Activated T-cell treated with anti-CD3 and anti-CD28 coated beads, Interleukin-2, amount 50 U/mL, for 24 hours (primary cell): ENCODE measurements at places on chromosomes 7 and 10.

- DNase-seq: no peak
Observed at GRCh38 chr7:1698951-1699350, 28.9 kb downstream of the ELFN1 start.

DNA sequence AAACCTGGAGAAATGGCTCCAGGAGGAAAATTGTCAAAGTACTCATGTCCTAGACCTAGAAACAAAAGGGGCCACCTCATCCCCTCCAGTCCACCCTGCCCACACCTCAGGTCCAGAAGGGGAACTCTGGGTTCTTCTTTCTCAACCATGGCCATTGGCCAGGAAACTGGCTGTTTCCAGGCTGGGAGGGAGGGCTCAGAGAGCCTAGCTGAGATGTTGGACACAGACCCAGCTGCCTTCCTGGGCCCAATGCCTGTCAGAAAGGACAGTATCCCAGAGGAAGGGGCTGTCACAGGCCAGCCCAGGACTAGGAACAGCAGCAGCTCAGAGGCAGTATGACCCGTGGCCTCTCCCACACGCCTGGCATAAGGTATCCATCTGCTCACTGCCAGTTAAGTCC lies 9.6 kb downstream of the GRID1 start:
- no peak for DNase-seq

DNA sequence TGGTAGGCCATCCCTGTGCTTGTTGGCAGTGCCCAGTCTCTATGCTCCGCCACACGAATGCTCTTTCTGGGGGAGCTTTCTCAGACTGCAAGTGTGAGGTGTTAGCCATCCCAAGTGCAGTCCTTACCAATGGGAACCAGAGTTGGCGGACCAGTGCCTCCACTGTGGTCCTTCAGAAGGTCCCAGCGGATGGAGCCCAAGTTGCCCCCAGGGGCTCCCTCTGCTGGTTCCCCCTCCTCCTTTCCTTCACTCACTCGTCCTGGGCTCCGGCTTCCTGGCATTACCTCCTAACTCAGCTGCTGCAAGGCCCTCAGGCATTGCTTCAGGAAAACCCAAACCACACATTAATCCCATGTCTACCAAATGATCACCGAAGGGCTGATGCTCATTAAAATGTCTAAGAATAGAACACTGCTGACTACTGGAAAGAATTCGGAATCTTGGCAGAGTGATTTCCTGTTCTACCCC lies 139.8 kb downstream of the CUBN start:
- DNase-seq: no peak

GRCh38 chr7:149683181-149683580 lies 90.2 kb downstream of the ZNF467 start:
- no peak for DNase-seq

DNA sequence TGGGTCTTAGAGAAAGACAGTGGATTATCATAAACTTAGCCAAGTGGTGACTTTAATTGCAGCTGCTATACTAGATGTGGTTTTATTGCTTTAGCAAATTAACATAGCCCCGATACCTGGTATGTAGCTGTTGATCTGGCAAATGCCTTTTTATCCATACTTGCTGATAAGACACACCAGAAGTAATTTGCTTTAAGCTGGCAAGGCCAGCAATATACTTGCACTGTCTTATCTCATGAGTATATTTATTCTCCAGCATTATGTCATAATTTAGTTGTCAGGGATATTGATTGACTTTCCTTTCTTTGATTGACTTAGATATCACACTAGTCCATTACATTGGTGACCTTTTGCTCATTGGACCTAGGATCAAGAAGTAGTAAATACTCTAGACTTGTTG lies 12.8 kb downstream of the TMEM229A start:
- DNase-seq: no peak

GRCh38 chr7:97731736-97732564 lies at the start of gene TAC1:
Gene TAC1 (plus strand): TSS chr7:97732086. CDS start chr7:97732613, 527 bp downstream.
- no peak for DNase-seq

DNA sequence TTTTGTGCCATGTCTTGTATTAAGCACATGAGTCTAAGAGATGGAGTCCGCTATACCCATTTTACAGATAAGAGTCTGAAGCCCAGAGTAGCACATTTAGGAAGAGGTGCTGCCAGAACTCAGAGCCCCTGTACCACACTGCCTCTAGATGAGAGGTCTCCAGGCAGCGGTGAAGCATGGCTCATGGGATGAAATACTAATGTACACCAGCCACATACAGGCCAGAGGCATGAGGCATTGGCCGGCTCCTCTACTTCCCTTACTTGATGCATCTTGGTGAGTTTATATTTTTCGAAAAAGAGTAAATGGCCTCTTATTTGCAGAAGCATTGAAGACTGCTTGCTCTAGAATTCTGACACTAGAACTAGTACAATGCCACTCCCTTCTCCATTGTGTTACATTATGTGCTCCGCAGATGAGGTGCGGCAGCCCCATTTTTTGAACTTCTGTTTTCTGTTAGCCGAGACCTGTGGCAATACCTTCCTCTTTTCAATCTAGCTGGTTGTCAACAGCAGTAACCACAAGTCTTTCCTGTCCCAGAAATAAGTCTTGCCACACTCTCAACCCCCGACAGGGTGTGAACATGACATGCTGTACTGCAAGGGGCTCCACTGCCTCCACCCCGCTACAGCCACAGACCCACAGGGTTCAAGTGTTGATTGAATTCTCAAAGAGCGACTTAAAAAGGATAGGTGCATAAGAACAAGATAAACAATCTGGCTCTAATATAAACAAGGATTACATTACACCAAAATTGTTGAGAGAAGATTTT lies 145.3 kb downstream of the CELF2 start:
- DNase-seq: peak; percentile 67

GRCh38 chr10:74539317-74539716 lies 287.1 kb upstream of the KAT6B start:
- DNase-seq: no peak

DNA sequence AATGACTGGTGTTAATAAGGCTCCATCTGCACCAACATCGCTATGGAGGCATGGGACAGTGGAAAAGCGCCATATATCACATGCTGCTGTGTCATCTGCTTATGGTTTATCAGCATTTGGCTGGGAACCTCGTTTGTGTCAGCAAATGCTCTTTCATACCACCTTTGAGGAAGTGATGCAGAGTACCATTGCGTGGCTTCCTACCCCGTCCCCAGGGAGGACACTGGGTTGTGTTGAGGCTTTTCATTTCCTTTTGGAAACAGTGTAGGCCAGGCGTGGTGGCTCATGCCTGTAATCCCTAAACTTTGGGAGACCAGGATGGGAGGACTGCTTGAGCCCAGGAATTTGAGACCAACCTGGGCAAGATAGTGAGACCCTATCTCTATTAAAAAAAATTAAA lies 6.8 kb downstream of the TACR2 start:
- no peak for DNase-seq

- no peak for DNase-seq
Observed at GRCh38 chr7:50281680-50282445, 22.7 kb upstream of the IKZF1 start.

GRCh38 chr7:85184599-85185423 lies 2.0 kb downstream of the SEMA3D start:
- DNase-seq: no peak

DNA sequence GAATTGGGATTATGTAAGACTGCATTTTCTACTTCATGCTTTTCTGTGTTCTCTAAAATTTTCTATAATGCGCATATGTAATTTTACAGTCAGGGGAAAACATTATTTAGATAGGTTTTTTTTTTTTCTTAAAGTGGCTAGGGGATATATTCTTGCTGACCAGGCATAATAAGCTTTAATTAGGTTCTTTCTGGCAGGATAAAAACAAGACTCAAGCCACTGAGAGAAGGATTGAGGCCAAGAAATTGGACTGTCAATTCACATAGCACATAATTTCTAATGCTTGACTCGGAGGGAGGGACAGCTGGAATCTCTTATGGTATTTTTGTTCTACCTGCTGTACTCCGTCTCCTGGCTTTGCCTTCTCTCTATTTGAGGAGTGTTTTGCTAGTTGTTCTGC lies 119.8 kb upstream of the NPVF start:
- DNase-seq: no peak

GRCh38 chr10:11551916-11552602 lies 59.4 kb downstream of the USP6NL start:
- no peak for DNase-seq

GRCh38 chr10:88541116-88541626 lies 41.9 kb downstream of the RNLS start:
- DNase-seq: no peak

- no peak for DNase-seq
Observed at GRCh38 chr7:6631605-6632004, 5.5 kb upstream of the ZNF316 start.

GRCh38 chr7:152025077-152025936 lies at the start of gene GALNT11:
Gene GALNT11 (plus strand): TSS chr7:152025674. CDS start chr7:152094228, 68,554 bp downstream.
- peak; percentile 94 for DNase-seq

DNA sequence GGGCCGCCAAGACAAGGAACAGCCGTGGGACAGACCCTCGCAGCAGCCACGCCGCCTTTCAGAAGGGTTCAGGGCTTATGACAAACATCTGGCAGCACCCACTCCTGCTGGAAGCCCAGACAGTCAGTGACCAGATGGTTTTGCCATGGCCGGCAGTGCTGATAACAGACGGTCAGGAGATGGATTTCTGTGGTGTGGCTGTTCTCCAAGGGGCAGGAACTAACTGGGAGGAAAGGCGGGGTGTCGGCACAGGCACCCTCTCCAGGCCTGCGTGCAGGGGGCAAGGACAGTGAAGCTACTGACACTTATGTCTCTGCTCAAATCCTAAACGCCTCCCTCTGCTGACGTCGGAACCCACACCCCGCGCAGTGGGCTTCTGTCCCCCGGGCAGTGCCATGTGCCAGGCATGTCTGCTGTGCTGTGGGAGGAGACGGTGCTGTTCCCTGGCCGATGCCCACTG lies 416.1 kb downstream of the DNAJB6 start:
- no peak for DNase-seq

DNA sequence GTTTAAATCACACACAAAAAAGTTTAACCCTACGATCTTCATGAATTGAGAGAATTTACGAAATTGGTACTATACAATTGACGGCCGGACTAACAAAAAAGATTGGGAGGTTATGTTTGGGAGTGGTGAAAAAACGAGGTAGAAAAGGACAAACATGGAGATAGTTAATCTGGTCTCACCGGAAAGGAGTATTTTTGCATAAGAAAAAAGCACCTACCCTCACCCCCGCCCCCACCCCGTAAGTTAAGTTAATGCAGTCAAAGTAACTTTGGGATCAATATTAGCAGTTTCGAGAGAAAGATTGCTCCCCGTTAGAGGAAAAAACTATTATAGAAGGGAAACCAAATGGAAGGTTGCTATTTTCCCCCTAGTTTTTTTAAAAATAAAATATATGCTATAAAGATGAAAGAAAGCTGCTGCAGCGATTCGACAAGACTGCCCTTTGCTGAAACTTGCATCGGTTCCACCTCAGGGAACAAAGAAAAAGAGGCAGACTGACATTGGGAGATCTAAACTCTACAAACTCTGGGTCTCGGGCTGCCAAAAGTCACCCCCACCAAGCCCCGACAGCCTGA lies 3.5 kb downstream of the SP8 start:
- DNase-seq: no peak

GRCh38 chr7:87628780-87629569 lies 777 bp downstream of the RUNDC3B start:
- DNase-seq: peak; percentile 60

DNA sequence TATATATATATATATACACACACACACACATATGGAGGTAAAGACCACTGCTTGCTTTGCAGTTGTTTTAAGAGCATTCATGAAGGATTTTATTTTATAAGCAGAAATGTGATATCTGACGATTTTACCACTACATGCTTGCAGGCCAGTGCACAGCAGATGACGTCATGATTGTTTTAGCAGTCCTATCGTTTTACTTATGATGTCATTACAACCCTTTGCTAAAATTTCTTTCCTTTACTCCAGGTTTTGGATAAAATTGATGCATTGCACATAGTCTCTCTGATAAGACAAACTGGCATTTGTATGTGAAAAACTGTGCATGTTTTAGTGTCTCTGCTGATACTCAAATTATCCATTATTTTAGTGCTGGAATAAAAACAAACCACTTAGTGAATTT lies 9.2 kb downstream of the EGFR start:
- no peak for DNase-seq

DNA sequence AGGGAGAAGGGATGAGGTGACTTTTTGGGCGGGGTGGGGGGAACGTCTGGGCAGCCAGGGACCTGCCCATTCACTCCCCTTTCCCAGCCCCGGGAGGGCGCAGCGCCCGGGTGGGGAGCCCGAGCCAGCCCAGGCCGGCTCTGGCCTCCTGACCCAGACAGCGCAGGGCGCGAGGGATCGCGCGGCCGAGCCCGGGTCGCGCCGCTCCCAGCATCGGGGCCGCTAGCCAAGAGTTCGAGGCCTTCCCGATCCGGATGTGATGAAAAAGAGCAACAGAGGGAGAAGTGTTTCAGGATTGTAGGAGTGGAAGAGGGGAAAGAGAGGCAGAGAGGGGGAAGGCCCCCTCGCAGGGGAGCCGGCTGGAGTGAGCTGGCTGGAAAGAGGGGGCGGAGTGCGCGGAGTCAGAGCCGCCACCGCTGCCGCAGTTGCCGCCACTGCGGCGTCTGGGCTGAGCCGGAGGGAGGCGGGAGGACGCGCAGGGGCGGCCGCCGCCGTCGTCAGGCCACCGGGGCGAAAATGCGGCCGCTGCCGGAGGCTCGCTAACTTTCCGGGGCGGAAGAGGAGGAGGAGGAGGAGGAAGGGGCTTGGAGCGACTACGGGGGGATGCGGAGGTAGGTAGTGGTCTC lies at the start of gene MDFIC:
Gene MDFIC (plus strand): TSS at position 69 of the 626 bp plus-strand sequence. CDS start 940 bp downstream, outside the sequence.
- DNase-seq: peak; percentile 83

DNA sequence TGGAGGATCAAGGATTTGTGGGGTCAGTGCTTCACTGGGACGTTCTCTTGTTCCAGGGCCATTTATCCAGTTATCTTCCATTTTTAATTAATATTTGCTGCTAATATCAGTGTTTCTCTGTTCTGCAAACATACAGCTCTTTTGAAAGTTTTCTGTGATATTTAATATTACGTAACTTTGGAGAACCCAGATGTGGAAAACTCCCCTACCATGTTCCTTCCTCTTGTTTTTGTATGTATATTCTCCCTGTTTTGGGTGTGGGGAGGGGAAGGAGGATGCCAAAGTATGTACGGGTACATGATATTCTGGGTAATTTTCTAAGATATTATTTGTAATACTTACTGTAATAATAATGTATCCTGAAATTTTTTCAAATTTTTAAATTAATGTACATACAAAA lies 55.9 kb downstream of the MYO3A start:
- no peak for DNase-seq

DNA sequence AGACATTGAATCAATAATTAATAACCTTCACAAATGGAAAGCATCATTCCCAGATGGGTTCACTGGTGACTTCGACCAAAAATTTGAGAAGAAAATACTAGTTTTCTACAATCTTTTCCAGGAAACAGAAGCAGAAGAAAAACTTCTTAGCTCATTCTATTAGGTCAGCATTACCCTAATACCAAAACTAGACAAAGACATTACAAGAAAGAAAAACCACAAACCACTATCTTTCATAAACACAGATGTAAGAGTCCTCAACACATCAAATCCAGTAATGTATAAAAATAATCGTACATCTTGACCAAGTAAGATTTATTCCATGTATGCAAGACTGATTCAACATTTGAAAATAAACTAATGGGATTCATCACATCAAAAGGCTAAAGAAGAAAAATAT lies 64.0 kb upstream of the CDK1 start:
- no peak for DNase-seq
